ENCODE measurements at places on chromosomes 6 and 20. TPM values are rescaled to one million over a fixed set of nuclear protein-coding genes. Genes with fewer than 3 reads are reported as not detected.
A peak's percentile ranks its signal among the peaks of the same experiment; 100 is the strongest.

DNA sequence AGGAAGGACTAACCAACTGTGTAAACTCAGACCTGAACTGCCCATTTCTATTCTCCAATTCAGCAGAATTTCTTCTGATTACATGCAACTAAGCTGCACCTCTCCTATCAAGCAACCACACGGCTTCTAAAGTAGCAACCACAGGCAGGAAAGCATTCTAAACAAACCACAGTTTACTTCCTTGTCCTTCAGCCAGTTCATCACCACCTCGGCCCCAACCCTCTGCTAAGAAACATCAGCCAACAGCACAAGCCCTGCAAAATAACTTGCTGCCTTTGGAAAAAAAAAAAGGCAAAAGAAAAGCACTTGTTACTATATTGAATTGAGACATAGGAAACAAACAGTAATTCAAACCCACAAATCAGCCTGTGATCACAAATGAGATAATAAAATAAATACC, 140.3 kb downstream of the NFATC2 start:
- H3K27me3 ChIP-seq = no peaks in the 10 kb centered on the region
- H3K4me1 ChIP-seq = peaks cover 76% of the 10 kb centered on the region
- no peak for DNase-seq
- H3K27ac ChIP-seq = peak overlapping the region; percentile 96
- peaks cover 56% of the 10 kb centered on the region for H3K36me3 ChIP-seq
- peak overlapping the region; percentile 75 for H3K4me3 ChIP-seq

DNA sequence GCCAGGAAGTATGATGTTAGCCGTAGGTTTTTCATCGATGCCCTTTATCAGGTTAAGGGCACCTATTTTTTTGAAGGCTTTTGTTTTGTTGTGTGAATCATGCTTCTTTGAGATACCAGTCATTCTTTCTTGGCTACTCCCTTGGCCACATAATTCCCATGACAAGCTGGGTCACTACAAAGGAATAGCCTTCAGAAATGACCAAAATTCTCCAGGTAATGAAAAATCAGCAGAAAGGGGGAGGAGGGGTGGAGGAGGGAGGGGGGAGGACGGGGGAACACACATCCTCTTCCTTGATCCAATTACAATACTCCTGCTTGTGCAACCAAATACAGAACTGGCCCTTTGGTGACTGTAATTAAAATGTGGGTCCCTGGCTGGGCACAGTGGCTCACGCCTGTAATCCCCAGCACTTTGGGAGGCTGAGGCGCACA, 21.7 kb upstream of the TGM2 start:
- no peaks in the 10 kb centered on the region for H3K4me1 ChIP-seq
- no peak overlapping the region for H3K27ac ChIP-seq
- peaks cover 34% of the 10 kb centered on the region for H3K27me3 ChIP-seq
- H3K36me3 ChIP-seq = no peaks in the 10 kb centered on the region

DNA sequence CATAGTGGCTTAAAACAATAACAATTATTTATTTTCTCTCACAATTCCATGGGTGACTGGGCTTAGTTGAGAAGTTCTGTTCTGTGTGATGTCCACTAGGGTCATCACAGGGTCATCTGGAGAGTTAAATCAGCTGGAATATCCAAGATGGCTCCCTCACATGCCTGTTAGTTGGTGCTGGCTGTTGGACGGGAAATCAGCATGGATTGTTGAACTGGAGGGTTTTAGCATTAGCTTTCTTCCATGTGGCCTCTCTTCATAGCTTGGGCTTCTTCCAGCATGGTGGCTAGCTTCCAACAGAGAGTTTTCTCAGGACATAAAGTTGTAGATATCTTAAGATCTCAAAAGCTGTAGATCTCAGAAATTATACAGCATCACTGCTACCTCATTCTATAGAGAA, 19.6 kb downstream of the MARCKS start:
- no peaks in the 10 kb centered on the region for H3K36me3 ChIP-seq
- H3K27ac ChIP-seq = no peak overlapping the region
- H3K4me3 ChIP-seq = no peak overlapping the region
- no peak for DNase-seq

DNA sequence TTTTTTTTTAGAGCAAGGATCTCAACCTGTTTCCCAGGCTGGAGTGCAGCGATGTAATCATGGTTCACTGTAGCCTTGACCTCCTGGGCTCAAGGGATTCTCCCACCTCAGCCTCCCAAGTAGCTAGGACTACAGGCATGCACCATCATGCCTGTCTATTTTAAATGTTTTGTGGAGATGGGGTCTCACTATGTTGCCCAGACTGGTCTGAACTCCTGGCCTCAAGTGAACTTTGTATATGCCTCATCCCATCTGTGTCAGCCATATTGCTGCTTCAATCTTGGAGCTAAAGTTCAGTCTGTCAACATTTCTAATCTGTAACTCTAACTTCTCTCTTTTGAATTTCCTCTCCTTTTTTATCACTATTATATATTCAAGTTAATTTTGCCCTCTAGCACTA, 54.3 kb downstream of the CD164 start:
- H3K27ac ChIP-seq = no peak overlapping the region
- peaks cover 3% of the 10 kb centered on the region for H3K36me3 ChIP-seq
- H3K4me3 ChIP-seq = no peak overlapping the region
- DNase-seq = no peak

- H3K36me3 ChIP-seq = no peaks in the 10 kb centered on the region
- no peaks in the 10 kb centered on the region for H3K4me1 ChIP-seq
- no peaks in the 10 kb centered on the region for H3K27me3 ChIP-seq
- no peak for DNase-seq
Measured at GRCh38 chr6:162261598-162261997, 466.0 kb downstream of the PRKN start.

- no peaks in the 10 kb centered on the region for H3K4me1 ChIP-seq
- H3K27me3 ChIP-seq = no peaks in the 10 kb centered on the region
- no peak for DNase-seq
- no peak overlapping the region for H3K4me3 ChIP-seq
- H3K27ac ChIP-seq = no peak overlapping the region
Measured at GRCh38 chr6:84866715-84867114, 102.3 kb upstream of the TBX18 start.

DNA sequence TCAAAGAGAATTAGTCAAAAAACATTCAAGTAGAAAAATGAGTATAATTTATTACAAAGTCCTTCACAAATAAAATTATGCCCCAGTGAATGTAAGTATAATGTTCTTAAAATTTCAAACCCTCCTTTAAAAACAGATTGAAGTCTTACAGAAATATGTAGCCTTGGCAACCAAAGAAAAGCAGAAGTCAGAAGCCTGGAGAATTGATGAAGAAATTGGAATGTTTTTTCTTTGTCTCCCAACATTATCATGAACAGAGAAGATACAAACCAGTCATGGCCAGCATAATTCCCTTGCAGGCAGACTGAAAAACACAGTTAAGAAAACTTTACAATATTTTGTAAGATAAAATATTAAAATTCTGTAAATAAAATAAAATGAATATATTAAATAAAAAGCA, 221.9 kb downstream of the TBC1D32 start:
- H3K4me3 ChIP-seq = no peak overlapping the region
- H3K27me3 ChIP-seq = no peaks in the 10 kb centered on the region
- no peak for DNase-seq
- no peak overlapping the region for H3K27ac ChIP-seq

- peaks cover 66% of the 10 kb centered on the region for H3K4me1 ChIP-seq
- H3K36me3 ChIP-seq = peaks cover 21% of the 10 kb centered on the region
- no peak overlapping the region for H3K27ac ChIP-seq
- no peak for DNase-seq
- no peak overlapping the region for H3K4me3 ChIP-seq
Measured at GRCh38 chr6:53309059-53309900, 39.5 kb downstream of the ELOVL5 start.

- no peaks in the 10 kb centered on the region for H3K4me1 ChIP-seq
- H3K36me3 ChIP-seq = no peaks in the 10 kb centered on the region
- no peaks in the 10 kb centered on the region for H3K27me3 ChIP-seq
- no peak overlapping the region for H3K4me3 ChIP-seq
- H3K27ac ChIP-seq = no peak overlapping the region
- no peak for DNase-seq
Measured at GRCh38 chr6:10193321-10193720, 221.6 kb downstream of the TFAP2A start.

DNA sequence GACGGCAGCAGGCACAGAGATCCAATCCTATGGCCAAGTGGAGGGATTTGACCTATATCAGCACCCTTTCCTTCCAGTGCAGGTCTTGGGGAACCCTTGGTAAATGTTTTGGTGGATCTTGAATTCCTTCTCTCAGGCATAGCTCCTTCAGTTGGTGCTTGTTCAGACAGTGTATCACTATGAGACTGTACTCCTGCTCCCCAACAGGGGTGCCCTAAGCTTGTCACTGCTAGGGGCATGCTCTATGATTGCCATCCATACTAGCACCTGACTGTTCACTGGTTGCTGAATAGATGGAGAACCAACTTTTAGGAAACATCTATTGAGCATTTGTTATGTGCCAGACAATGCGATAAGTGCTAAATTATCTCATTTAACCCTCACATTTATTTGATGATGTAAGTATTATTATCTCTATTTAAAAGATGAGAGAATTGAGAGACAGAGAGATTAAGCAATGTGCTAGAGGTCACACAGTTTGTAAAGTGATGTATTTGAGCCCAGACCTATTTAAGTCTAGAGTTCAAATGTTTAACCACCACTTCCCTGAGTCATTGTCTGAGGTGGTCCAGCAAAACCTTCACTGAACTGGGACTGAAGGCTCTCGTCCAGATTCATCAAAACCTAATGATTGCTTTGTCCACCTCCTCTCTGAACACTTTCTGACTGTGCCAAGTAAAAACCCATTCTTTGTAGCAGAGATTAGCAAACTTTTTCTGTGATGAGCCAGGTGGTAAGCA, 34.3 kb downstream of the ADGRF1 start:
- DNase-seq = no peak
- H3K4me3 ChIP-seq = no peak overlapping the region
- H3K36me3 ChIP-seq = no peaks in the 10 kb centered on the region
- H3K27me3 ChIP-seq = peaks cover 1% of the 10 kb centered on the region
- no peak overlapping the region for H3K27ac ChIP-seq
- H3K4me1 ChIP-seq = no peaks in the 10 kb centered on the region

GRCh38 chr6:45278367-45278766, 49.8 kb upstream of the RUNX2 start:
- peaks cover 38% of the 10 kb centered on the region for H3K36me3 ChIP-seq
- no peak for DNase-seq
- peaks cover 3% of the 10 kb centered on the region for H3K4me1 ChIP-seq

DNA sequence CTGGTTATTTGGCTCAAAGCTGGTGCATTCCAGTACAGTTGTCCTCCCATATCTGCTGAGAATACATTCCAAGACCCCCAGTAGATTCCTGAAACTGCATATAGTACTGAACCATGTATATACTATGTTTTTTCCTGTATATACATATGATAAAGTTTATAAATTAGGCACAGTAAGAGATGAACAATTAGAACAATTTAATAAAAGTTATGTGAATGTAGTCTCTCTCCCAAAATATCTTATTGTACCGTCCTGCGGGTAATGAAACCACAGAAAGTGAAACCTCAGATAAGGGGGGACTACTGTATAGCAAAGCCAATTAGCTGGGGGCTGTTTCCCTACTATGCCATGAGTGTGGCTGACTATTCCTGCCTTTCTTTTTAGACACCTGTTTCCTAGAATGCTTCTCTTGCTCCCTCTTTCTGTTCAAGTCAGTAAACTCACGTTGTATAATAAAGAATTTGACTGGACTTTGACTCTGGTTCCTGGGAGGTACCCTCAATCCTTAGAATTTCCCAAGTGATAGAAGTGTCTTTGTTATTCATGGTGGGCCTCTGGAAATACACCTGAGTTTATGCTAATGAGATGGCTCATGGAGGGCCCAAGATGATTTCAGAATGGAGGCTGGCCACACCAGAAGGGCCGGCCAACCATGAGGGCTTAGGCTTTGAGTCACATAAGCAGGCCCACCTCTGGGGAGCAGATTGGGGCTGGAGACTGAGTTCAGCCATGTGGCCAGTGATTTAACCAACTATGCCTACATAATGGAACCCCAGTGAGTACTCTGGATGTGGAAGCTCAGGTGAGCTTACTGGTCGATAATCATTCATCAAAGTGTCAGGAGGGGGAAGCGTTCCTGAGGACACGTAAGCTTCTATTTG, 689 bp upstream of the BLOC1S5 start:
- no peak for DNase-seq
- peak overlapping the region; percentile 91 for H3K27ac ChIP-seq
- H3K27me3 ChIP-seq = no peaks in the 10 kb centered on the region
- peak overlapping the region; percentile 93 for H3K4me3 ChIP-seq
- H3K4me1 ChIP-seq = peaks cover 13% of the 10 kb centered on the region

DNA sequence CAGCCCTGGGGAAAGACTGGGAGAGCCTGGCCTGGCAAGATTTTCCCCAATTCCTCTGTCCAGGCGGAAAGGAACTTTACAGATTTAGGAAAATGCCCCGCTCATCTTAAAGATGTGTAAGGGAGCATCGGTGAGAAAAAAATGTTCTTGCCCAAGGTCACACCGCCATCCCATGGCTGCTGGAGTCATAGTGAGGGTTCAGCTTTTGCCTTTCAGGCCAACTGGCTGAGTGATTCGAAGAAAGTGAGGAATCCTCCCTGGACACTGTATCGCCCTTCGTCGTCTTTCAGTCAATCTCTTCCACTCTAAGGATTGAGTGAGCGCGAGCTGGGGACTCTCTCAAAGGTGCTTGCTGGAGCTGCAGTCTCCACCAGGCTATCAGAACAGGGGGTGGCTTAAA, 1.4 kb downstream of the WFDC2 start:
- peaks cover 59% of the 10 kb centered on the region for H3K27me3 ChIP-seq
- no peak for DNase-seq
- H3K4me1 ChIP-seq = no peaks in the 10 kb centered on the region

- H3K4me3 ChIP-seq = no peak overlapping the region
- DNase-seq = no peak
- no peaks in the 10 kb centered on the region for H3K4me1 ChIP-seq
- H3K27me3 ChIP-seq = no peaks in the 10 kb centered on the region
- H3K36me3 ChIP-seq = no peaks in the 10 kb centered on the region
Measured at GRCh38 chr6:124490122-124490521, 472.1 kb upstream of the RNF217 start.

DNA sequence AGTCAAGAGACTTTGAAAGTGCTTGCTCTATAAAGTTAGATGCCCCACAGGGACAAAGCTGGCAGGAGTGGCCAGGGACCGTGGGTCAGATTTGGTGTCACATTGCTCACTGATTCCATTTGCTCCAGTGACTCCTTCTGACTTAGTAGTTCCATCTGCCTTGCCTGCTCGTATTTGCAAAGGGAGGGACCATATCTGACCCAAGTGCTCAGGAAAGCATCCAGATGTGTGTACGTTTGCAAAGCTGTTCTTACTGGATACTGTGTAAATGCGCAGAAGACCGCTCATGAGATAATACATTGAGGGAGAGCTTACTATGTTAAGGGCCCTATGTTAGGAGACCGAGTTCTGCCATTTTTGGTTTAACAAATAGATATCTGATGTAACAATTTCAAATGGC, 21.2 kb upstream of the CCN6 start:
- no peak overlapping the region for H3K4me3 ChIP-seq
- H3K36me3 ChIP-seq = no peaks in the 10 kb centered on the region
- H3K27me3 ChIP-seq = no peaks in the 10 kb centered on the region
- H3K4me1 ChIP-seq = peaks cover 36% of the 10 kb centered on the region

Gene GSTA4
- 3.1 TPM for total RNA-seq

Gene DEFB132
- not detected for total RNA-seq

Gene CLVS2
- not detected for total RNA-seq

Gene LKAAEAR1
- total RNA-seq = 1.1 TPM

Gene MUCL3
- total RNA-seq = not detected

Gene PSMB9
- total RNA-seq = 353 TPM
